CD4-positive, alpha-beta T cell treated with Interleukin-10 for 1 hour (primary cell): ENCODE measurements at places on chromosomes 3 and 15.

DNA sequence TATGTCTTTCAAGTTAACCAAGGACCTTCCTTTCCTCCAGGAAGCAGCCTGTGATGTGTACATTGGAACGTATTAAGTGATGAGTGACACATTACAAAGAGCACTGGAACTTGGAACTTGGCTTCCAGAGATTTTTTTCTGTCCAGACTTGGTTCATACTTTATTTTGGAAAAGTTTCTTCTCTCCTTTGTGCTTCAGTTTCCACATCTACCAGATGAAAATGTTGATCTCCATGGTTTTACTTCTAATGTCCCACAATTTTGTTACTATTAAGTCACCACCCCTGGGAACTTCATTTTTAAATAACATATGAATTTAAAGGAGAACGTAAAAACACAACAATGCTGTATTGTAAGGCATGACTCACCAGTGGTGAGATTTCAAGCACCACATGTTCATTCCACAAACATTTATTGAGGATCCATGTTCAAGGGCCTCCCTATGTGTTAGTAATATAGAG lies 290.7 kb upstream of the LMCD1 start:
- DNase-seq = no peak

- no peak for DNase-seq
Measured at GRCh38 chr3:124826703-124827102, 60.5 kb downstream of the ITGB5 start.

DNA sequence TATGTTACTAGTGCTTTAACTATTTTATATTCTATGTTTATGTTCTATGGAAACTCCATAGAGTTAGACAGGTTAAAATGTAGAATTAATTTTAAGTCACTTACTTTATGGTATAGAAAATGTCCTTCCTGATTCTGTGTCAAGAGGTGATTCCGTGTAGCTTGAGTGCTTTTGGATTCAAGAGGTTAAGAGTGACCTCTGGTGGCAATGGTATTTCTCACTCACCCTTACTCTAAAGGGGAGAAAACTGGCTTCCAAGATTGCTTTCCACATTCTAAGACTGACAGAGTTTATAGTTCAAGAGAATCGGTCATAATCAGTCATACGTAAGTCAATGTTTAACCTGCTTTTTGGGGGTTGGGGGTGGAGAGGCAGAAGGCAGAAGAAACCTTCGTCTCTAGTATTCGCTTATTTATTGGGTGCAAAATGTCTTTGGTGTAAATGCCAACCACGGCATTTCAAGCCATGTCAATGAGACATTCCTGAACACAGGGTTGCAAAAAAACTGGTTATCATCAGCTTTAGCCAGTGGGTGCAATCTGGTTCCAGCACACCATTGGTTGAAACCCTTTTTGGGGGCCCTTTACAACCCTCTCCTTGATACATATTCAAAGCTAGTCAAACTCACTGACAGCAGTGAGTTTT lies 92.0 kb upstream of the VGLL3 start:
- DNase-seq = no peak

- DNase-seq = no peak
Measured at GRCh38 chr15:91611561-91612323, 241.8 kb upstream of the SLCO3A1 start.

DNA sequence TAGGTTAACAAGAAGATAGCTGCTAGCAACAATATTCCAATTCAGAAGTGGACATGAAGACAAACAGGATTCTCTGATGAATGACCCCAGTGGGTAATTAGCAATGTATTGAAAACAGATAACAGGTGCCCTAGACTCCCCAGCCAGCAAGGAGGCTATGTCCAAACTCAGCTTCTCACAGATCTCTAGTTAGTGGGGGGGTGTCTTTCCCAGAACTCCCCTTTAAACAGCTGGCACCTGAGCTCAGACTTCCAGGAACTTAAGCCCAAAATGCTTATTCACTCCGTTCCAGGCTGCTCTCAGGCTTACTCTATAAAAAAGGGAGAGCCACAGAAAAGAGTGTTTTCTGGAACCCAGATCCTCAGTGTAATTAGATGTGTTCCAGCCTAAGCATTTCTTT lies 423.0 kb upstream of the THBS1 start:
- DNase-seq = no peak

DNA sequence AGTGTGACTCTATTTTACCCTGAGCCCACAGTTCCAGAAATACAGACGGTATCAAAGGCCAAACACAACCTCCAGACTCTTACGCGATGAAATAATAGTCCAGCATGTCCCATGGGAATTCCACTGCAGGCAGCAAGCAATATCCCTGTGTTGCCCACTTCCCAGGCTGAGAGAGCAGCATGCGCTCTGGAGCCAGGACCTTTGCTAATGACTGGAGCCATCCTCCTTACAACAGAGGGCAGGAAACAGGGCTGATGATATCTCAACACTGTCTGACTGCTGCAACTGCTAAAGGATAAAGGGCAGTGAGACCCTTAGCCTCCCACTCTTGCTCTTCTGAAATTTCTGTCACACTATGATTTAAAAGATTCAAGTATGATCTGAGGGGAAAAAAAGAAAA lies 34.8 kb downstream of the MCF2L2 start:
- DNase-seq = no peak
